Right cardiac atrium (tissue), 5 donors: ENCODE measurements at places on chromosomes 5 and 9.

- no peak for DNase-seq
Observed at GRCh38 chr5:58381566-58381965, 78.3 kb downstream of the PLK2 start.

- no peak for DNase-seq
Observed at GRCh38 chr9:88831713-88832407, 159.4 kb upstream of the S1PR3 start.

- no peak for DNase-seq
Observed at GRCh38 chr5:108900668-108901067, 153.0 kb downstream of the FER start.

GRCh38 chr9:99058964-99059921 is 45.7 kb upstream of the TGFBR1 start:
- DNase-seq = peak; percentile 47

DNA sequence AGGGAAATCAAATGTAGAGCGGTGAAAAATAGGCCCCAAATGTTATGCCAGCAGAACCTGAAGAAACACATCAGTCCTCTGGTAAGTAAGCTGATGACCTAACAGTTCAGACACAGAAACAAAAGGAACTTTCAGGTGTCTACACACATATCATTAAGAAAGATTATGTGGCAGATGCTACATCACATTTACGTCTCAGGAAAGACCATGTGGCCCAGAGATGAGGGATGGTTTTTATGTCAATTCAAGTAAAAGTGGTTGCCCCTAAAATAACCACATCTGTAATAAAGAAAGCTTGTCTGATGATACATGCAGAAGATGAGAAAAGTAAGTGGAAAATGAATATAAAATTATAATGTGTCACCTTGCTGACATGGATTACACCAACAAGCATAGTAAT is 31.4 kb downstream of the GNAQ start:
- DNase-seq = no peak

GRCh38 chr5:137360607-137361006 is 138.5 kb downstream of the SPOCK1 start:
- DNase-seq = no peak

GRCh38 chr9:92671323-92671722 is 1.4 kb upstream of the IPPK start:
- DNase-seq = peak; percentile 70

GRCh38 chr9:113675475-113675941 is 200.6 kb upstream of the ZNF618 start:
- DNase-seq = peak; percentile 87

DNA sequence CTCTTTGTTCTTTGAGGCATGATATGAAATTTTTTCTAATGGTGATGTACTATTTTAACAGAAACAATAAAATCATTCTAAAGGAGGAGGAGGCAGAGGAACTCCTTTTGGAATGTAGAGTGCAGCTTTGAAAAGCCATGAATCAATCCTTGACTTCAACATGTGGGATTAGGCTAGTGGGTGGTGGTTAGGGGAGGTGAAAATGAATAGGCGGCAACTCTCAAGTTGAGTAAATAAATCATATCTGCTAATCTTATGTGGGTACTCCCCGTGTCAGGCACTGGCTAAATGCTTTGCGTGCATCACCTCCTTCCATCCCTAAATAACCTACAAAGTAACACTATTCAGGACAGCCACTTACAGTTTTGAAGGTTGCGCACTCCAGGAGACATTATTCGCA is 35.1 kb downstream of the FAM81B start:
- no peak for DNase-seq

- peak; percentile 96 for DNase-seq
Observed at GRCh38 chr5:160165137-160166068, 46.2 kb upstream of the PWWP2A start.

GRCh38 chr9:104991144-104991953 is 63.4 kb upstream of the ABCA1 start:
- DNase-seq = peak; percentile 93

GRCh38 chr9:117008876-117009275 is 321.8 kb downstream of the TRIM32 start:
- no peak for DNase-seq

GRCh38 chr9:18362901-18363685 is 110.9 kb upstream of the ADAMTSL1 start:
- peak; percentile 19 for DNase-seq

DNA sequence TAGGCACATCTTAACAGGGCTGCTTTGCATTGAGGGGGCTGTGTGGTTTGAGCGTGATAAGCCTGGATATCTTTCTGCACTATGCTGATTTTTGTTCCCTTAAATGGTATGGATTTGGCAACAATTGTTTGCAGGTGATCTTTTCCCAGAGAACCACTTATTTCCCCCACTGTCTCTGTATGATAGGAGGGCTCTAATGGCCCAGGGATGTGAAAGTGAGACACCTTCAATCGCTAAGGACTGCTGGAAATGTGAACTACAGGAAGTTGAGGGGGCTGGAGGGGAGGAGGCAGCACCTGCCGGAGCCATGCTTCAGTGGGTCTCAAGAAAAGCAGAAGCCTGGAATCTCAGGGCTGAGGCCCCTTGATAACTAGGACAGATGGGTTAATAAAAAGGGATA is 29.4 kb downstream of the SYK start:
- no peak for DNase-seq

DNA sequence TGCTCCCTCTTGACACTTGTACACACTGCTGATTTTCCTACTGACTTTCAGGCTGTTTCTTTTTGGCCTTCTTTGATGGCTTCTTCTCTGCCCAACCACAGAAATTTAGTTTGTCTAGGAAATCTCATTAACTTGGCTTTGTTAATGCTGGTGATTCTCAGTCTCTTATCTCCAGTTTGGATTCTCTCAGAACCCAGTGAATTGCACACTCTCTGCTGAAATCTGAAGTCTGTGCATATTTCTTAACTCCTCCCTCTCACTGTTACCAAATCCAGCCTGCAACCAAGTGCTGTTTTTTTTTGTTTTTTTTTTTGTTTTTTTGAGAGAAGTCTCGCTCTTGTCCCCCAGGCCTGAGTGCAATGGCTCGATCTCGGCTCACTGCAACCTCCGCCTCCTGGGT is 117.2 kb downstream of the CDC42SE2 start:
- DNase-seq = no peak

DNA sequence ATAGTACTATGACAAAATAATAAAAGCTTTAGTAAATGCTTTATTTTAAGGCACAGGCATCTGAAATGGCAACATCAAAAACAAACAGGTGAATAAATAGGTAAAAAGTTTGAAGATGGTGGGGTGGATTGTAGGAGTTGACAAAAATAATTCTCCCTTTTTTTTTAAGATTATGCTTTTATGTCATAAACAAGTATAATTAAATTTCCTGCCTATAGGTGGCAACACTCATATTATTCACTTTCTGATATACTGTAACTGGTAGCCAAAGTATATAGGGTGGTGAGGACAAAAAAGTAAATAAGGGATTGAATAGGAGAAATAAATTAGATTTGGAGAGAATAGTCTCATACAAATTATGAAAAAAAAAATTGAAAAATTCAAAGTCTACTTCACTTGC is 120.0 kb upstream of the ACOT12 start:
- no peak for DNase-seq

GRCh38 chr9:69611221-69611620 is 61.0 kb downstream of the APBA1 start:
- no peak for DNase-seq

GRCh38 chr5:102481054-102481715 is 17.6 kb downstream of the SLCO6A1 start:
- no peak for DNase-seq

- DNase-seq = peak; percentile 96
Observed at GRCh38 chr5:34838785-34839714, at the start of gene TTC23L. Gene TTC23L, plus strand, starts transcription at chr5:34839164. Its CDS starts 1,508 bp downstream, at chr5:34840672.

GRCh38 chr5:134248256-134248655 is 22.4 kb upstream of the PPP2CA start:
- no peak for DNase-seq

DNA sequence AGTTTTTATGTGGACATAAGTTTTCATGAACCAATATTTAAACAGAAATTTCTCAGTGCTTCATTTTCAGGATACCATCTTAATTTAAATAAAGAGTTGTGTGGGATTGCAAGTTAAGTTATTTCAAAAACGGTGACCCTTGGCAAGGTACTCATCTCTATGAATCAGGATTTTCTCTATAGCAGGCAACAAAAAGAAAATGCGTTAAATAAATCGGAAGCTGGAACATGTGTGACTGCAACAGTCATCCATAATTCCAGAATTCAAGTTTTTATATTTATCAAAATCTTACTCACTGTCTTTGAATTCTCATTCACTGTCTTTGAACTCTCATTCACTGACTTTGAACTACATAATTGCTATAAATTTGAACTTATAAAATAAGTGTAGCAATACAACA is 5.8 kb upstream of the RECK start:
- no peak for DNase-seq

DNA sequence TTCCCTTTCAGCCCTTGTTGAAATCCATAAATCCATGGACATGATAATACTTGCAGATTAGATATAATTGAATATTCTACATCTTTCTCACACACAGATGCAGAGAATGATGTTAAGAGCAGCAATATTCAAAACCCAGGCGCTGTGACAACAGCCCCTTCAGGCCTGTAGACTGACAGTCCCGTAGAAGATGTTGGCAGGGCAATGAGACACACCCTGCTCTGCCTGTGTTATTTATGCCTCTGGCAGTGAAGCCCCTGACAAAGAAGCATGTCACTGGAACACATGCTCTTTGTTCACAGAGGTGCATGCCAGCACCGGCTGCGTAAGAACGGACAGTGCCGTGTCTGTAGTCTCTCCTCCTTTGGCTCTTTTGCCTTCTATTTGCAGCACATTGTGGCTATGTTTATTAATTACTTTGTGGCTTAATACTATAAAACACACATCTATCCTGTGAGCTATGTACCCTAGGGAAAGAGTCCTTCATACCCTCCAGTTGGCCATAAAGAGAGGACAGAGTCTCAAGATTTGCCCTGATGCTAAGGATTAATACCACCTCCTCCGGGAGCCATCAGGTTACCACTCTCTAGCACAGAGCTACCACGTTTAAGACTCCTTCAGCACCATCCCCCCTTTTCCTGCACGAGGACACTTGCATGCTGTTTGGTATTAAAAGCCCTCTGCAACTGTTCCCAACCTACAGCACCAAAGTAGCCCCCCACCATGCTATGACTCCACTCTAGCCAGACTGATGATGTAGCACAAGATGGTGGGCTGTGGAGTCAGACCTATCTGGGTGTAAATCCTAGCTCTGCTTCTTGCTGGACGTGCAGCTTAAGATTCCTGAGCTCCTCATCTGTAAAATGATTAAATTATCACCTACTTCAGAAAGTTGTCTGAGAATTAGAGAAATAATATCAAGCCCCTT is 2.0 kb upstream of the ANP32B start:
- DNase-seq = peak; percentile 74

- peak; percentile 85 for DNase-seq
Observed at GRCh38 chr5:71782771-71783770, 64.0 kb downstream of the CARTPT start.

DNA sequence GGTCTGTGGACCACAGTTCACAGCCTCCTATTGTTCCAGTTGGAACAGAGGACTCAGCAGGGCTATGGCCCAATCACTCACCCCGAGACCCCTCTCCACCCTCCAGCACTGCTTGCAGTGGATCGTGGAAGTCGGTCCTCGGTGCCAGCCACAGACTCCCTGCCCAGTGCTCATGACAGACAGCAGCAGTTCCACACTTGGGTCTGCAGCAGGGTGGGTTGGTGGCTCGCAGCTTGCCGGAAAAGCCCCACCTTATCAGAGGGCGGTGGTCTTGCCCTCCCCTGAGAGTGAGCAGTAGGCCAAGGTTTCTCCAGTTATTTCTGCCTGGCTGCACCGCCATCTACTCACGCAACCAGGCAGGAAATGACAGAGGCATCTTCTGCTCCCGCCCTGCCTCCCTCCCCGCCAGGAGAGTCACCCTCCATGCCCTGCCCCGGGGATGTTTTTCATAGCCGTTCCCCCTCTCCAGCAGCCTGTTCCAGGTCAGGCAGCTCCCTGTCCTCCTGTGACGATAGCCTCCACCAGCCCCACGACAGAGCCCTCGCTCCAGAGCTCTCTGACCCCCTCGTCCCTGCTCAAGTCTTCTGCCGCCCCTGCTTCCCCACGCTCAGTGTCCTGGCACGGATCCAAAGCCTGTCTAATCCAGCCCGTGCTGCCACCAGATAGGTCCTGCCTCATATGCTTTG is 34.5 kb downstream of the UNC5A start:
- DNase-seq = no peak

- no peak for DNase-seq
Observed at GRCh38 chr9:127179633-127180441, 57.4 kb upstream of the ANGPTL2 start.

- DNase-seq = no peak
Observed at GRCh38 chr5:176781638-176782570, 28.5 kb upstream of the UNC5A start.

DNA sequence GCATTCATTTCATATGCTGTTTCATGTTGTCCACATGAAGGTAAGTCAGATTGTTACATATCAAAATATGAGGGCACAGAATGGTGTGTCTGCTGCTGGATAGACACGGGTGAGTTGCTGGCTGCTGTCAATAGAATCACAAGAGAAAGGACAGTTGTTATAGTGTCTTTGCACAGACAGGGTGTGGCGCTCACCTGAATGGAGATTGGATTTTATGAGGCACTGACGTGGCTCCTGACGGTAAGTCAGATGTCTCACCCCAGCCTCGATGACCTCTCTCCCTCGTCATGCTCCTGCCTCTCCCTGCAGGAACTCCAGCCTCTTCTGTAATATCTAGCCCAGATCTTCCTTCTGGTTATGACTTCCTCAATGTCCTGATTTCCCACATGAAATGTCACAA is 75.4 kb upstream of the SELENOP start:
- no peak for DNase-seq
